ENCODE measurements at places on chromosomes 13 and 19. TPM values are rescaled to one million over a fixed set of nuclear protein-coding genes. Genes with fewer than 3 reads are reported as not detected.

GRCh38 chr19:18698321-18699167 lies 15.1 kb downstream of the CRTC1 start:
- DNase-seq, result no peak

- no peak for DNase-seq
These were observed 16.8 kb upstream of the CPB2 start for GRCh38 chr13:46121597-46122163.

DNA sequence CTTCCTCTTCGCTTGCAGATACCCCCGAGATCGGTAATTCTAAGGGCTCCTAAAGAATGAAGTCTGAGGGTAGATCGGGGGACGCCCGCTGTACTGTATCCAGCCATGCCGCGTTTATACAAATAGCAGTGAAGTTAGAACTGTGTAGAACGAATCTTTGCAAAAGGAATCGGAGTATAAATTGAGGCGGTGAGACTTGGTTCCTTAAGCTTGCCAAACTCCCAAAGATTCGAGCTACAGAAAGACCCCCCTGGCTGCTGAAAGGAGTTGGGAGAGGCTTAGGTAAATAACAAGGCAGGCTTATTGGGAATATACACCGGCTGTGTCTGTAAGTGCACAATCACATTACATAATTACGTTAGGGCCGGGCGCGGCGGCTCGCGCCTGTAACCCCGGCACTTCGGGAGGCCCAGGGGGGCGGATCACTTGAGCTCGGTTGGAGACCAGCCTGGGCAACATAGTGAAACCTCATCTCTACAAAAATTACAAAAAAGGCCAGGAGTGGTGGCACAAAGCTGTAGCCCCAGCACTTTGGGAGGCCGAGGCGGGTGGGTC lies 12.2 kb downstream of the TMEM160 start:
- no peak for DNase-seq

DNA sequence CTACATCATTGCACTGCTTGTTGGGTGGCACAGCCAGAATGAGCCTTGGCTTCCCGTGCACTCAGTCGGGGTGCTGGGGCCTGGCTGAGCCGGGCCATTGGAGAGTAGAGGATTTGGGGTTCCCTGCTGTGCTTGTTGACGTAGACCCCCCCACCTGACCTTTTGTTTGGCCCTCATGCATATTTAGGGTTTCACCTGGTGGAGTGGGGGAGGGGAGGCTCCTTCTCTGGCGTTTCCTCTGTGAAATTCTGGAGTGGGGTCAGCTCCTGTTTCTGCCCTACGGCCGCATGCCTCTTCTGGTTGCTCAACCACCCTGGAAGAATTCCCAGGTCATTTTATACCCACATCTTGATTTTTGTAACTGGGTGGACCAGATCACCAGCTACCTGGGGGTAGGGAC lies 82.8 kb downstream of the SIPA1L3 start:
- no peak for DNase-seq

DNA sequence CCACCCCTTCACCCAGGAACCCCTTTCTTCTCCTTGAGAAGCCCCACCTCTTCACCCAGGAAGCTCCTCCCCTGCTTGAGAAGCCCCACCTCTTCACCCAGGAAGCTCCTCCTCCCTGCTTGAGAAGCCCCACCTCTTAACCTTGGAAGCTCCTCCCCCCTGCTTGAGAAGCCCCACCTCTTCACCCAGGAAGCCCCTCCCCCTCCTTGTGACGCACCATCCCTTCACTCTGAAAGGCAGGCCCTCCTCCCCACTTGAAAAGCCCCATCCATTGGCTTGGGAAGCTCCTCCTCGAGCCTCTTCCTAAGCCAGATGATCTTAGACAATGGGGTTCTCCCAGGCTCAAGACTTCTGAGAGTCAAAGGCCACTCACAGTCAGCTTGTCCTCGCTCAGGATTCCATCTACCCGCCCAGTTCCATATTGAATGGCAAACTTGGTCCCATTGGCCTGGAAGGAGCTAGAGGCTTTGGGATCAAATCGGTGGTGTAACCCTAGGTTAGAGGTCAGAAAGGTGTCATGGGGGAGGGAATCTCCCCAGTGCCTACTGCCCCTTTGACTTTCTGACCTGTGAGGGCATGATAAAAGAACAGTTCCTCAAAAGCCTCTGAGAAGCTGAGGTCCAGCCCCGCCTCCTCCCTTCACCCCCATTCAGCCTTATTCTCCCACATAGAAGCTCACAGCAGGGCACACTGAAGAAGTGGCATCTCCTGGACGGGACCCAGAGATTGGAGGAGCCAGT lies 4.0 kb downstream of the NAPSA start:
- no peak for DNase-seq

GRCh38 chr19:1591421-1592023 lies 1.1 kb downstream of the MBD3 start:
- peak; percentile 12 for DNase-seq

DNA sequence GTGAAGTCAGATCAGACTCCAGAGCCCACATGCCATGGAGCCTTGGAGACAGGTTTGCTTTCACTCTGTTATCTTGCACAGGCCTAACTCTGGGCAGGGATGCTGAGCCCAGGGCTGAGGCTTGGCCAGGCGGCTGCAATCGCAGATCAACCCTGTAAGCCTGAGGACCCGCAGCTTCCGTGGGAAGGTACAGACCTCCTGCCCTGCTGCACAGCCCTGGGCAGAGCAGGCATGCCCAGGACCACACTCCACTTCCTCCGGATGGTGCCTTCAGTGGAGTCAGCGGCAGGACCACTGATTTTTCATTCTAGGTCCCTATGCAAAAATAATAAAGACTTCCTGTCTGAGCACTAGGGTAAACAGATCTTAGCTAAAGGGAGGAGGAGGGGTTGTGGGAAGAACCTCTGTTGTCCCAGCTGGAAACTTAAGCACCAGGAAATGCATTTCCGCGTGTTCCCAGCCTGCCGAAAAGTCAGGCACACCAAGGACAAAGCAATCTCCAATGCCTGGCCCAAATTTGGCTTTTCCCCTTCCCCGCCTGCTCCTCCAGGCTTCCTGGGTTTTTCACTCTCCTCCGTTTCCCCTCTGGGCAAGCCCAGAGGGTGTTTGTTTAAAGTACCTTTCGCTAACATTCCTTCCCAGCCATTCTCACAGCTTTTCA lies 87.3 kb downstream of the KCTD15 start:
- no peak for DNase-seq

DNA sequence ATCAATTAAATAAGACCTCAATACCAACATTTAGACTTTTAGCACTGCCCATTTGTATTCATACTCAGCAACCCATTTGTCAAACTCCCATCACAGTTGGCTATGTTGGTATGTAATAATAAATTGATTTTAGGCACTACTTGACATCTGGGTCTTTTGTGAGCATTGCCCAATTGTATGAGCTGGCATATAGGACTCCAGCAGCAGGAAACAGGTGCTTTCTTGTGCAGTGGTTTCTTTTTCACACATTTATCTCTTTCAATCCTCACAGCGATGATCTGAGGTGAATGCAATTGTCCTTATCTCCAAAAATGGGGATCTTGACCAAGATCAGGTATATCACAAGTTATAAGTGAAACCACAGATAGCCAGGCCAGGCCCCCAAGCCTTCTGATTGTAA lies 96.9 kb upstream of the OXGR1 start:
- DNase-seq, result no peak

DNA sequence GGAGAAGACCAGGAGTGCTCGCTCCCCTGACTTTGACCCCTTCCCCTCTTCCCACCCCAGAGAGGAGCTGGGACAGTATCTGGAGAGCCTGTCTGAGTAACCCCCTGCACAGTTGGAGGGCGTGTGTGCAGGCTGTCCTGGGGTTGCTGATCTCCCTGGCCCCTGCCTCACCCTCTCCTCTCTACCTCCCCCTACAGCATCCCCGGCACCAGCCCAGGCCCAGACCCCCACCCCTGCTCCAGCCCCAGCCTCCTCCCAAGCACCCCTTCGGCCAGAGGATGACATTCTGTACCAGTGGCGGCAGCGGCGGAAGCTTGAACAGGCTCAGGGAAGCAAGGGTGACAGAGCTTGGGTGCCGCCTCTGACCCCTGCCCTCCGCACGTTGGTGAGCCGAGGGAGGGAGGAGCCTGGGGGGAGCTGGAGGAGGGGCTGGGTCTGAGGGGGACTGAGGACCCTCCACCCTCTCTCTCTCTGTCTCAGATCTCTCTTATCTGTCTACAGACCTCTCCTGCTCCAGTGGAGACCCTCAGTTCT lies 8.7 kb downstream of the PROSER3 start:
- DNase-seq, result no peak

DNA sequence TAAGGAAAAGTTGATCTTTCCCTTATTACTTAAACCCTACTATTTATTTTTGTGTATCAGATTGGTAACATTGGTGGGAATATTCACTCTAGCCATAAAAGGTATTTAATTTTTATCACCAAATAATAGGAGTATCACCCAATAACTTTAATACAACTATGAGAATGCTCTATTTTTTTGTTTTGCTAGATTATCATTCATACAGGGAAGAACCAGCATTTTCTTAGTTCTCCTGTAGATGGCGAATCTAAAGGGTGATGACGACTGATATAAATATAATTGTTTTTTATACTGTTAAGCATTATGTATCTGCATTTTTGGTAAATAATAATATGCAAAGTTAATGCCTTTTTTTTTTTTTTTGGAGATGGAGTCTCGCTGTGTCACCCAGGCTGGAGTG lies 7.9 kb upstream of the FRY start:
- DNase-seq, result no peak

DNA sequence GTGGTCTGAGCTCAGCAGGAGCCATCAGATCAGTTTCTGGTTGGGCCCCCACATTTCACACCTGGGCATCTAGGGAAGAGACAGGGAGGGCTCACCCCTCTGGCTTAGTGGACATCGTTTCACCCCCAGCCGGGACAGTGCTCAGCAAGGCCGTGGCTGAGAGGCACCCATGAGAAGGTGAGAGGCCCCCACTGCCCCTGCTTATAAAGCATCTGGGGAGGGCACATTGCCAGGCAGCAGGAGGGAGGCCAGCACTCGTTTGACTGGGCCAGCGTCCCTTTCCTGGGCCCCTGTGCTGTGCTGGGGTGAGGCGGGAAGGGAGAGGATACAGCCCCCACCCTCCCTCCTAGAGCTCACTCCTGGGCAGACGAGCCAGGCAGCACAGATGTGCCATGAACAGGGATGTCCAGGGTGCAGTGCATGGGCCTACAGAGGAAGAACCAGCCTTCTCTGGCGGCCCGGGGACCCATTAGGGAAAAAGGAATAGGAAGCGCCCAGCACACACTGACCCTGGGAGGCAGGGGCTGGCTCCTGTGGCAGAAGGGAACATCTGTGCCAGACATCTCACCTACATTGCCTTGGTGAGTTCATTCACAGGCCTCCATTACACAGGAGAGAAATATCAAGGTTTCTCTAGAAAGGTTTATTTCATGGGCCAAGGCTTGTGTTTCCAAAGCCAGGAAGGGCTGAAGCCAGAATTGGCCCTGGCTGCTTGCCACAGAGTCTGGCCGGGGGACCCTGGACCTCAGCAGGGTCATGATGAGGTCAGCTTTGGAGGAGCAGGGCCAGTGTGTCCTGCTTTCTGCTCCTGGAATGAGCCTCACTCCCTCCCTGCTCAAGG lies 7.7 kb downstream of the AP1M1 start:
- DNase-seq, result no peak

- no peak for DNase-seq
These were observed 18.4 kb downstream of the GNA11 start for GRCh38 chr19:3112375-3113099.

GRCh38 chr13:59415498-59415897 lies 748.2 kb downstream of the DIAPH3 start:
- no peak for DNase-seq

DNA sequence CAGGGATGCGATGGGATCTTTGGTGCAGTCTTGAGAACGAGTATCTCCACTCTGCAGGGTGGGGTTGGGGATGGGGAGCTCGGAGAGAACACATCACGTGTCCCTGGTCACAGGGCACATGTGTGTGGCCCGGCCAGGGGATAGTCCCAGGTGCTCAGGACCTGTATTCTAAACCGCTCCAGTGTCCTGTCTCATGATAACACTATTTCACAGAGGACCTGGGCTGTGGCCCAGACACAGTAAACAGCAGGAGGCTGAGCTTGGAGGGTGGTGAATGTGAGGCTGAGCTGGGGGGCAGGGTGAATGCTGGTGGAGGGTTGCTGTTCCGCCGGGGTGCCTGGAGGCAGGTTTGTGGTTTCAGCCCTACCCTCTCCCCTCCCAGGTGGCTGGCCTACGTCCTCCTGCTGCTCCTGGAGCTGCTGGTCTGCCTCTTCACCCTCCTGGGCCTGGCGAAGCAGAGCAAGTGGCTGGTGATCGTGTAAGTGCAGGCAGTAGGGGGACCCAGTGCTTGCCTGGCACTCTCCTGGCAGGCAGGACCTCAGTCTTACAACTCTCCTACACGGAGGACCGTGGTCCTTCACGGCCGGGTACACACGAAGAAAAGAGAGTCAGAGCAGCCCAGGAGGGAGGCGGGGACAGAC lies 11.1 kb downstream of the TTYH1 start:
- DNase-seq, result no peak

DNA sequence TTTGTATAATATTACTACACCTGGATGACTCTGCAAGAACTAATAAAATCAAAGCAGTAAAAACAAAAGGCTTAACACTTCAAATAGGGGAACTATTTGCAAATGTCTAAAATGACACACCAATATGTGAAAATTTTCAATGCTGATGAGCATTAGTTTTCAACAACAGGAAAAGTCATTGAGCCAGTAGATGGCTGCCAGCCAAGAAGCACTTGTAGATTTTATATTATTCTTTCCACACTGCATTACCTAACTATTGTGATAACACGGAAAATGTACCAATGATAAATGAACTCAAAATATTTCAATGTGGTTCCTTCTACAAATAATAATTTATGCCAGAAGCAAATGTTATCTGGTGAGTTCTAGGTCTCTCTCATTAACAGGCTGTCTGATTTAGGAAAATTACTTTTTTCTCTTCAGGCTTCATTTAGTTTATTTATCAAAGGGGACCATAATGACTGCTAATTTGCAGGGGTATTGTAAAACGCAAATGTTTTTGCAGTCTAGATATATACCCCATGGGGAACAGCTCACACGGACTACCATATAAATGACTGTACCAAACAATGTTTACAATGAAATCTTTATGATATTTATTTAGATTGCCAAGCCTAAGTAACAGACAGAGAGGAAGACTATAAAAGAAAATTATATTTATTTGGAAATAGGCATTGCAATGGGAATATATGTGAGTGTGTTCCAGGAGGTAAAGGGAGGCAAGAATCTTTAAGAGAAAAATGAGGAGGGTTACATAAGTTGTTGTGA lies 407.8 kb downstream of the LIG4 start:
- no peak for DNase-seq

- no peak for DNase-seq
These were observed 1.2 kb upstream of the NKPD1 start for GRCh38 chr19:45161738-45162607.

Gene SHANK1
- polyA plus RNA-seq, result 4.8 TPM

Gene APBA3
- 16.9 TPM for polyA plus RNA-seq

Gene PSG6
- polyA plus RNA-seq, result not detected

Gene VSIG10L
- 4.6 TPM for polyA plus RNA-seq

Gene KCNC3
- 55.2 TPM for polyA plus RNA-seq

Gene PNMA8B
- 2.9 TPM for polyA plus RNA-seq

Gene SPIB
- 1.00 TPM for polyA plus RNA-seq

Data from left kidney (tissue), 8 donors.